ENCODE measurements at places on chromosomes 2 and 18.

DNA sequence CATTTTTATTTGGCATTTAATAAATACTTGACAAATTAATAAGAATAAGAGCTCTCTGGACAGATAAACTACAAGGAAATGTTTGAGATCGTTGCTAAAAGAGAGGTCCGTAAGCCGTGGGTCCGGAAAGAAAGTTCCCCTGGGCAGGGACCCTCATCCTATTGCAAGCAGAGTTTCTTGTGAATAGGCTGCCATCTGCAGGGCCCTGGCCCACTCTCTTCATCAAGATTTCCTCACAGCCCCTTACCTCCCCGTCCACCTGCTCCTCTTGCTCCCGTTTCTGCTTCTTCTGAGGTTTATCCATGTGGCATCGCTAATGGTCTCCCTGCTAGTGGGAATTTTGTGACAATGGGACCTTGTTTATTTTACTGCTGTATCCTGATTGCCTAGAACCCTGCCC, 30.1 kb upstream of the MC5R start:
- DNase-seq, result no peak

DNA sequence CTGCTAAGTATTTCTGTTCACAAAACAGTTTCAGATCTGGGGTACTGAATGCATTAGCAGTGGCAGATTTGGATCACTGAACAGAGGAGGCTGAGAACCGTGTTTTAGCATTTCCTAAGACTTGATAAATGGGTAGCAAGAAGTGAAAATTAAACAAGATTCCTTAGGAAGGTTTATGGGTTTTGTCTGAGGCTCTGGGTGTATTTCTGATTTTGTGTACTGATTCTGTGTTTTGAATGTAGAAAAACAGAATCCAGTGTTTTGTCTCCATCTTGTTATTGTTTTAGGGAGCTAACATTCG, 1.4 kb downstream of the FAM117B start:
- no peak for DNase-seq

DNA sequence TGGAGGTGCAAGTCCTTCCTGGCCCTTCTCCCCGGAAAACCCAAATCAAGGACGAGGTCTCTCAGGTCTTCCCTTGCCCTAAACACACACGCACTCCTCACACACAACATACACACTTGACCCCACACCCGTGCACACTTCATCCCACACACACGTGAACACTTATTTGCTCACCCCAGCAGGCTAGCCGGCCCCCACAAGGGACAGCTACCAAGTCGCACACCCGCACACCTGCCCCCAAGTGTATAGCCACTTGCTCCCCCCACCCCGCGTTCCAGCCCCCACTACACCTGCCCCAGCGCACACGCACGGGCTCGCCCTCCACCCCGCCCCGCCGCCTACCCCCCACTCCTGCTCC, 359 bp downstream of the TGFBRAP1 start:
- DNase-seq, result no peak

DNA sequence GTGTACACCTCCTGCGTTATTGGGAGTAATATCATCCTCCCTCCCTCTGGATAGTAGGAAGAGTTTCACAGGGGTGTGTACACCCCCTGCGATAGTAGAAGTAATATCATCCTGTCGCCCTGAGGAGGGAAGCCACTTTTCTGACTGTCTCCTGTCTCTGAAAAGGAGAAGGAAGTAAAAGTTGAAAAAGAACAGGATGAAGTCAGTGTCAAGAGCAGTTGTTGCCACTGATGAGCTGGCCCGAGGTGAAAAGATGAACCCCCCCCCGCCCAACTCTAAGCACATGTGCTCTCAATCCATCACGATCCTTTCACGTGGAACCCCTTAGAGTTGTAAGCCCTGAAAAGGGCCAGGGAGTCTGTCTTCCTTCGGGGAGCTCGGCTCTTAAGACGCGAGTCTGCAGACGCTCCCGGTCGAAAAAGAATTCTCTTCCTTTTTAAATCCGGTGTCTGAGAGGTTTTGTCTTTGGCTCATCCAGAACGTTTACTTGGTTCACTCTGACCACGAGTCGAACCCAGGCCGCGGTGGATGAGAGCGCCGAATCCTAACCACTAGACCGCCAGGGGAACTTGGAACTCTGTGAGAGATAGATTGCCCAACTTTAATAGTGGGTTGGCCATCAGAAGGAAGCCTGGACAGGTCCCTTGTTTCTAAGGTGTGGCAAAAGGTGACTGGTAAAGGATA, 22.4 kb upstream of the NAGK start:
- no peak for DNase-seq

DNA sequence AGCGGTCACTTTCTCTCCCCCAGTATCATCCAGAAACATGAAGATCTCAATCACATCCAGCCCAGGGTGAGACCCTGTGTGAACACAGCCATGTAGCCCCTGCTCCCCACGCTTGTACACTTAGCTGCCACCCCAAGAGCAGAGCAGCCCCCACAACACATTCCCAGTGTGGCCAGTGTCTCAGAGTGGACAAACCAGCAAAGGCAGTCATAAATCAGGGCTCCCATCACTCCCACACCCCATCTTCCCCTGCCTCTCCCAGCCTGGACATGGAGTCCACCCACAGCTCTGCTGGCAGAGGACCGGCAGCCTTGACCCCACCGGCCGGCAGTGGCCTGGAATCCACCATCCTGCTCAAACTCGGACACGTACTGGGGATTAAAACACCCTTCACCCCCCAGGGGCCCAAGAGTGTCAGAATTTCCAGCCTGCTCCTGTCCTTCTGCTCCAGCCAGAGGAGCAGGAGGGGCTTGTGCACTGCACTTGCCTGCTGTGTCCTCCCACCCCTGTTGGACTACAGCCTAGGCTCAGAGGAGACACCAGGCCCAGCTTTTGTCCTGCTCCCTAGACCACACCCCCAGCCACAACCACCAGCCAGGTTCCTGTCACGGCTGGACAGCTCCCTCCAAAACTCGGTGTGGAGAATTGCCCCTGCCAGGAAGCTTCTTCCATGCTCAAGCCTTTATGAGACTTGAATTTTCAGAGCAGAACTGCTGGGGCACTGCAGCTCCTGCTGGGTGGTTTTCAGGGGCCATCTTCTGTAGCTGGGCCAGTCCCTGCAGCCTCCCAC, 206.1 kb downstream of the SMAD2 start:
- no peak for DNase-seq

- no peak for DNase-seq
These were observed 14.5 kb downstream of the PTMA start for GRCh38 chr2:231722721-231723307.

- no peak for DNase-seq
These were observed 7.4 kb upstream of the MOB1A start for GRCh38 chr2:74186038-74186437.

DNA sequence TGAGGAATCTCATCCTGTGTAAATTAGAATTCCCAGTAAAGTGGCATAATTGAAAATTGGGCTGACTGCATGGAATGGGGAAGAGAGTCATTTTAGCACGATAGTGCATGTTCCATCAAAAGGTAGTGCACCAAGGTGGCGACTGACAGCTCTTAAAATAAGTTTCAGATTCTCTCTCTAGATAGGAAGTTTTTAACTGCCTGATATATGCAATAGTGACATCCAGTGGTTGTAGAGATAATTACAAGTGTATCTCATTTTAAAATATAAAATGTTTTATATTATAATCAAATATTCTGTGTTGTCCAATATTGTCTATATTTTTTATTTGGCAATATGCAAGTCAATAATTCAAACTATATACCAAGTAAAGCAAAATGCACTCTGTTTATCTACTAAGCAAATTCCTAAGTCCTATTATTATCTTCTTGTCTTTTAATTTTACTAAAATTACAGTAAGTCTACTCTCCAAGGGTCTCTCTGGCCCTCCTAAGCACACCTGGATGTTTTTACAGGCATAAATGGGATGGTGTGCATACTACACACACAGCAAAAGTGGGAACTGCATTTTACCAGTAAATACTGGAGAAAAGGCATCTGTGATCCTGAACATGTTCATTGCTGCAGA, 397.7 kb upstream of the HNRNPA3 start:
- peak; percentile 17 for DNase-seq

- DNase-seq, result no peak
These were observed 145.7 kb downstream of the CERS6 start for GRCh38 chr2:168601741-168602140.

GRCh38 chr2:231277962-231278361, 79.5 kb downstream of the ARMC9 start:
- no peak for DNase-seq

DNA sequence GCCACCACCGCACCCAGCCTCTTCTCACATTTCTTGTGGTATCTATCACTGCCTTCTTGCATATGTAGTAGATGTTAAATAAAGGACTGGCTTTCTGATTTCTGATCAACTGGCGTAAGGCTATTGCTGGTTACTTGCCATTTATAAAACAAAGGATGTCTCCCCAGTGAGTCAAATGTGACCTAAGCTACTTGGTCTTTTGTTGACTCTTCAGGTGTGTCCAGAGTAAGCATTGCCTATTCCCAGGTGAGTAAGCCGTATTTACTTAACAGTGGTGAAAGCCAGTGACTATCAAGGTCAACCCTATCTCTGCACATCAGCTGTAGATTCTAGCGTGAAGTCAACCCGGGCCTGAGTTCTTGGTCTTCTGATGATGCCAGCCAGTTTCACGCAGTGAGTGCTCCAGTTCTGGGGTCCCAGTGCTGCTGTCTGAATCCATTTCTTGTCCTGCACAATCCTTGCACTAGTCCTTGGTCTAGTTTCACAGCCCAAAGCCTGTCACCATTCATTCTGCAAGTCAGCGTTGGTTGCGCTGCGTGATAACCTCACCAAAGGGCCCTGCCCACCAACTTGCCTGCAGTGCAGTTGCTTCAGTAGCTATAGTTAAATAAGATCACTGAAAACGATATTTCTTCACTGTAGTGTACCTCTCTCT, 120.2 kb downstream of the GBX2 start:
- no peak for DNase-seq

- DNase-seq, result no peak
These were observed 12.0 kb downstream of the TMEM163 start for GRCh38 chr2:134706587-134707329.

- DNase-seq, result peak; percentile 27
These were observed 476 bp upstream of the MSH2 start for GRCh38 chr2:47402555-47402804.
